ENCODE measurements at places on chromosomes 3 and 15.

- DNase-seq = no peak
Measured at GRCh38 chr3:38028621-38029361, 651 bp downstream of the PLCD1 start.

- DNase-seq = no peak
Measured at GRCh38 chr3:105700575-105700974, 168.2 kb downstream of the CBLB start.

GRCh38 chr3:71718072-71718471 lies 7.1 kb downstream of the EIF4E3 start:
- no peak for DNase-seq

DNA sequence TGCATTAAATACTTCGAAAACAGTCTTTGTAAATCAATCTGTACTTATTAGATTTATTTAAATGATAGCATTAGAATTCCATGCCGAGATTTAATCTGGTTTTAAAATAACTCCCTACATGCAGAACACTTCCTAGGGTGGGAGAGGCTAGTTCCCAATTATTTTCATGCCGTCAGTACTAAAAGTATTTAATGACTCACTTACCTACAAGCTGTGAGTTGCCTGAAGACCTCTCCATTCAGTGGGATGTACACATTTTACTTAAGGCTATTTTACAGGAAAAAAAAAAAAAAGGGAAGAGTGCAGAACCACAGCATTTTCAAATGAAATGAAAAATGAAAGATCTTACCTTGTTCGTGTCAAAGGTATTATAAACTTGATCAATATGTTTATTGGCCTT lies 469 bp downstream of the GUCA1C start:
- no peak for DNase-seq

- DNase-seq = peak; percentile 7
Measured at GRCh38 chr3:196941729-196942225, 551 bp downstream of the NCBP2 start.

- peak; percentile 41 for DNase-seq
Measured at GRCh38 chr15:70486451-70487386, 276.6 kb downstream of the UACA start.

GRCh38 chr3:14430706-14431451 lies 28.5 kb downstream of the SLC6A6 start:
- DNase-seq = no peak

DNA sequence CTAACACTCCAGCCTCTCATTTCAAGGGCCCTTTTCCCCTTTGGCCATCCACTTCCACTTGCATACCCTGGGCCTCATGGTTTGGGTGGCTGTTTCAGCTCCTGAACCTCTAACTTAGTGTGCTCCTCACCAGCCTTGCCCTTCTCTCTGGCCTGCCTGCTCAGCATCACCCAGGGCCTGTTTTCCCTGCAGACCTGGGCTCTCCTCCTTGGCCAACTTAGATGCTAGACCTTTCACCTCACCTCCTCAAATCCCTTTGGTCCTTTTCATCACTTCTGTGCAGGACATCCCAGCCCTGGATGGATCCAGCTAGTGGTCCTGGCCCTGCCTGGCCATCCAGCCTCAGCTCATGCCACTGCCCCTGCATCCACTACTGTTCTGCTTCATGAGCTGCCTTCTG lies 95.4 kb downstream of the CACNA1D start:
- DNase-seq = no peak

DNA sequence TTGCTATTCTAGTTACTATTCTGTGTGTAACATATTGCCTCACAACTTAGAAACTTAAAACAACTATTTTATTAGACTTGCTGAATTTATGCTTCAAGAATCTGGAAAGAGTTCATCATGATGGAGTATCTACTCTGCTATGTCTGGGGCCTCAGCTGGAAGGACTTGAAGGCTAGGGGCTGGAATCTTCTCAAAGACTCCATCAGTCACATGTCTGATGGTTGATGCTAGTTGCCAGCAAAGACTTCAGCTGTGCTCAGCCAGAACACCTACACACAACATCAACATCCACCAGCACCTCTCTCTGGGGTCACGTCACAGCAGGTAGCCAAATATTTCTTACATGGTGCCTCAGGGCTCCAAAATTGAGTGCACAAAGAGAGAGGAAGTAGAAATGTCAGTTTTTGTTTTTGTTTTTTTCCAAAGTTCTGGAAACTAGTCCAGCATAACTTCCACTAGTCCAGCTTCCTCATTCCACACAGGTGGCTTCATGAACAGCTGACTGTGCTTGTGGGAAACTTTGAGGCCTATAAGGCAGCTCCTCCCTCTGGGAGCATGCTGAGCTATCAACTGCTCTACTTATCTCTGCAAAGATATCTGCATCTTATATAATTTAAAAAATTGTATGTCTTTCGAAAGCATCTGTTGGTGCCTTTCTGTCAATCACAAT lies 325.4 kb upstream of the AGTR1 start:
- no peak for DNase-seq

- no peak for DNase-seq
Measured at GRCh38 chr3:30102356-30102755, 504.0 kb upstream of the TGFBR2 start.

DNA sequence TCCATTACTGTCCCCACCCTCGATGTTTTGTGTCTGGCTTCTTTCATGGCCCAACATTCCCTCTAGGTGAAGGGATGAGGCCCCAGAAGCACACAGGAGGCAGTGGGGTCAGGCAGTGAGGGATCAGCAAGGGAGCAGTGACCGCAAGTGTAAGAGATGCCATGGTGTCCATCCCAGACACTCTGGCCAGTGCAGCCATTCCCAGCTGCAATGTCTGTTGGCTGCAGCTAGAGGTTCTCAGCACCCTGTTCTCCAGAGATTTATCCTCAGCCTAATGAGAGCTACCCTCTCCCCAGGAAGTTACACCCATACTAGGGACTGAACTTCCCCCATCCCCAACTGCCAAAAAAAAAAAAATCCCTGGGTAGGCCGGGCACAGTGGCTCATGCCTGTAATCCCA lies 40.2 kb downstream of the TRANK1 start:
- DNase-seq = no peak

DNA sequence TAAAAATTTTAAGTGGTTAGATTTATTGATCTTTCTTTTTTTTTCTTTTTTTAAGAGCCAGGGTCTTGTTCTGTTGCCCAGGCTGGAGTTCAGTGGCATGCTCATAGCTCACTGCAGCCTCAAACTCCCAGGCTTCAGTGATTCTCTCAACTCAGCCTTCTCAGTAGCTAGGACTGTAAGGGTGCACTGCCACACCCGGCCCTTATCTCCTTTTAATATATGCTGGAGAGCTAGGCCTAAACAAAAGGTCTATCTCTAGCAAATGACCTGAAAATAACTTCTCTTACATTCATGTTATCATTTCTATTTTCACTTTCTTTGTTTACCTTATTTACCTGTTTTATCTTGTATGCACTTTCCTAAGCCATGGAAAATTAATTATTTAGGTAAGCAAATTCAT lies 35.2 kb upstream of the MELTF start:
- no peak for DNase-seq

- DNase-seq = no peak
Measured at GRCh38 chr3:127961963-127962362, 46.9 kb downstream of the KBTBD12 start.

- no peak for DNase-seq
Measured at GRCh38 chr15:20356911-20357480, 184.6 kb downstream of the GOLGA6L6 start.

DNA sequence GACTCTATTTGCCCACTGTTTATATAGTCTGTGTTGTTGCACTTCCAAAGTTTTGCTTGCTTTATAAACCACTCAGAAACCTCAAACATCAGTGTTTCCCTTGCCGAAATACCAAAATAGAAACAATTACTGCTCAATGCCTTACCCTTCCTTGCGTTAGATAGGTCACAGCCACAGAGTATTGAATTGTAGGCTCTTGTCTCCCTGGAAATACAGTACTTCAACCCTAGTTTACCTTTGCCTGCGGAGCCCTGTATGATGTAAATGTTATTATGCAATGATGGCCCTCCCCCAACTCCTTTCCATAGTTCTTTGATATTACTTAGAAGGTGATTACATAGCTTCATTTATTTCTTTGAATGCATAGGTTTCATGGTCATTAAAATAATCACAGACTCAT lies 44.2 kb downstream of the SOX2 start:
- no peak for DNase-seq

DNA sequence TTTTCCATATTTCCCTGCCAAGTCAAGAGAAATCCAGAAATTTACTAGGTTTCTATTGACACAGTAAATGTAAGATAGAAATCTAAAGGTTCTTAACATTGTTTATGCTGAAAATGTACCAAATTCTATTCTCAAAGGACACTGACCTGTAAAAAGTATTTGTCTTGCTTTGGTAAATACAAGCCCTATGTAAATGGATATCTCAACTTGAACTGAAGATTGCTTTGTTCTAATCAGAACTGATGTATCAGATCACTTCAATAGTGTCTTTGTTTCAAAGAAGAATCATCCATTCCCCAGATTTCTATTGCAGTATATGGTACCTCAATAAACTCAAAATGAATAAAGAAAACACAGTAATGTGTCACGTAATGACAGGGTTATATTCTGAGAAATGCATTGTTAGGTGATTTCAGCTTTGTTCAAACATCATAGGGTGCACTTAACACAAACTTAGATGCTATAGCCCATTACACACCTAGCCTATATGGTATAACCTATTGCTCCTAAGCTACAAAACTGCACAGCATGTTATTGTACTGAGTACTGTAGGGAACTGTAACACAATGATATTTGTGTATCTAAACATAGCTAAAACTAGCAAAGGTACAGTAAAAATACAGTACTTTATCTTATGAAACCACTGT lies 143.5 kb upstream of the NECTIN3 start:
- DNase-seq = no peak

GRCh38 chr3:55630921-55631299 lies 143.8 kb upstream of the WNT5A start:
- no peak for DNase-seq

DNA sequence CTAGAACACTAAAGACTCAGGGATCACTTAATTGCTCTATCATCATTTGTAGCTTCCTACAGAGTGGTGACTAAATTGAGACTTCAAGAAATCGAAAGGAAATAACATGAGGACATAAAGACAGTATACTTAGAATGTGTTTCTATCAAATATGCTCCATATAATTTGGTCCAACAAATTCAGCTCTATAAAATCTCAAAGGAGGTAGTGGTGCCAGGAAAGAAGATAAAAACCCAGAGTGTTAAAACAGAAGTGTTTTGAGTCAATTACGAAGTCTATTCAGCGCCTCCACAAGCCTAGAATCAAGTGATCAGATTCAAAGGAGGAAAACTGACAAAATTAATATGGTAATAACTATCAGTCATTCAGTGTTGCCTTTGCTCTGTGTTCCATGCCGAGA lies 22.9 kb downstream of the MAGI1 start:
- no peak for DNase-seq

GRCh38 chr3:118765636-118766305 lies 268.9 kb downstream of the IGSF11 start:
- DNase-seq = no peak

GRCh38 chr3:51969841-51970240 lies 2.6 kb upstream of the PCBP4 start:
- no peak for DNase-seq

- no peak for DNase-seq
Measured at GRCh38 chr3:21094686-21095085, 656.3 kb downstream of the ZNF385D start.

GRCh38 chr3:72355168-72355567 lies 493.1 kb downstream of the SHQ1 start:
- DNase-seq = no peak

GRCh38 chr3:31077826-31078225 lies 183.4 kb upstream of the GADL1 start:
- DNase-seq = no peak

GRCh38 chr15:25677719-25678499 lies 185.2 kb downstream of the ATP10A start:
- DNase-seq = no peak

Data from stimulated activated CD8-positive, alpha-beta memory T cell treated with anti-CD3 and anti-CD28 coated beads, Interleukin-2, amount 100 ng/mL, for 1 hour (primary cell).